Large intestine (tissue), 12 donors: ENCODE measurements at places on chromosomes 6 and 20.

GRCh38 chr6:136103763-136104311, 146.3 kb downstream of the MTFR2 start:
- H3K4me3 ChIP-seq = no peak overlapping the region
- H3K36me3 ChIP-seq = no peaks in the 10 kb centered on the region
- no peak overlapping the region for H3K27ac ChIP-seq

DNA sequence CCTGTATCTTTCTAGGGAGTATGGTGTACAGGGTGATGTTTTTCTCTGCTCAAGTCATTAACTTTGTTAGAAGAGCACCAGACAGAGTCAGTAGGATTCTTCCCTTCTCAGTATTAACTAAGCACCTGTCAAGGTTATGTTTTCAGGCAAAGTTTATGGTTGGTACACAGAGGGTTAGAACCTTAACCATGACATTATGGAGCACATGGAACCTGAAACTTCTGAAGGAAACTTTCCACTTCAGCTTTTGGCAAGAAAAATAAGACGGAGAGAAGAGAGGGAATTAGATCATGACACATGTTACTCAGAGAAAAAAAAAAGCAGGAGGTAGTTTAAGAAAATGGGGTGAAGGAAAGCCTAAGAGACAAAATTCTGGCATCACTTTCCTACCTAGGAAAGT, 112.9 kb upstream of the PDE7B start:
- no peaks in the 10 kb centered on the region for H3K36me3 ChIP-seq
- no peak overlapping the region for H3K4me3 ChIP-seq
- no peak for DNase-seq
- no peak overlapping the region for H3K27ac ChIP-seq

DNA sequence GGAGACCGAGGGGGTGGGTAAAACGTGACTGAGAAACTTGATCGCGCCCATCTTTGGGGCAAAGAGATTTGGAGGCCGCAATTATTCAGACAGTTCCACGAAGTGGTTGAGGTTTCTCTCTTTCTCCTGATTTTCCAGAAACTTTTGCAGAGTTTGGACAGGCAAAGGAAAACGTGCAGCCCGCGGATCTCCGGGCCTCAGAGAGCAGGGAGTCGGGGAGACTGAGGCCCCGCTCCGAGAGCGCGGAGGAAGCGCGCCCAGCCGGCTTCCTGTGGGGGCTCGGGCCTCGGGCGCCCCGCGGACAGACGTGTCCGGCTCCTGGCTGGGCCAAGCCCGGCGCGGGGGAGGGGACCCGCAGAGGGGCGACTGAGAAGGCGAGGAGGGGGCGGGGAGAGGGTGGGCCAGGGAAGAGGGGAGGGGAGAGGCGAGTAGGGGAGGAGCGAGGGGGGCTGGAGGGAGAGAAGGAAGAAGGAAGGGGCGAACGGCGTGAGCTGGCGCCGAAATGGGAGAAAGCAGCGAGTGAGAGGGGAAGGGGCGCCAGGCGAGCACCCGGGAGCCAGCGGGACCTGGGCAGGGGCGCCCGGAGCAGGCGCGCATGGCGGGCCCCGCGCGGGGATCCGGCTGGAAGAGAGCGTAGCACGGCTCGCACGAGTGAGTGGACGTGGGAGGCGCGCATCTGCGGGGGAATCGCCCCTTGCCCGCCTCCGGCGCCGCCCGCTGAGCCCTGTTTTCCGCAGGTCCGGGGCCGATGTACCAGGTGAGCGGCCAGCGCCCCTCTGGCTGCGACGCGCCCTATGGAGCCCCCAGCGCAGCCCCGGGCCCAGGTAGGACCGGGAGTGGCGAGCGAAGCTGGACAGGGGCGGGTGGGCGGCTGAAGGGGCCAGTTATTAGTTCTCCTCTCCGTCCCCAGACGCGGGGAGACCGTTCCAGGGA, at the start of gene MDFI:
Gene MDFI (plus strand): TSS at position 467 of the 933 bp plus-strand sequence. CDS start 282 bp downstream, at position 749.
- H3K4me1 ChIP-seq = peaks cover 13% of the 10 kb centered on the region
- DNase-seq = peak; percentile 30
- H3K27me3 ChIP-seq = peaks cover 59% of the 10 kb centered on the region
- peak within 1 kb of the TSS; percentile 74 for H3K27ac ChIP-seq
- peak within 1 kb of the TSS; percentile 46 for H3K4me3 ChIP-seq

- no peaks in the 10 kb centered on the region for H3K4me1 ChIP-seq
- no peak overlapping the region for H3K4me3 ChIP-seq
- DNase-seq = no peak
- no peak overlapping the region for H3K27ac ChIP-seq
- H3K36me3 ChIP-seq = no peaks in the 10 kb centered on the region
Observed at GRCh38 chr6:164832410-164832809, 477.0 kb downstream of the C6orf118 start.

GRCh38 chr6:71496722-71497033, 208.1 kb downstream of the OGFRL1 start:
- H3K27ac ChIP-seq = peak overlapping the region; percentile 10
- H3K4me3 ChIP-seq = no peak overlapping the region
- no peaks in the 10 kb centered on the region for H3K36me3 ChIP-seq
- H3K27me3 ChIP-seq = no peaks in the 10 kb centered on the region

DNA sequence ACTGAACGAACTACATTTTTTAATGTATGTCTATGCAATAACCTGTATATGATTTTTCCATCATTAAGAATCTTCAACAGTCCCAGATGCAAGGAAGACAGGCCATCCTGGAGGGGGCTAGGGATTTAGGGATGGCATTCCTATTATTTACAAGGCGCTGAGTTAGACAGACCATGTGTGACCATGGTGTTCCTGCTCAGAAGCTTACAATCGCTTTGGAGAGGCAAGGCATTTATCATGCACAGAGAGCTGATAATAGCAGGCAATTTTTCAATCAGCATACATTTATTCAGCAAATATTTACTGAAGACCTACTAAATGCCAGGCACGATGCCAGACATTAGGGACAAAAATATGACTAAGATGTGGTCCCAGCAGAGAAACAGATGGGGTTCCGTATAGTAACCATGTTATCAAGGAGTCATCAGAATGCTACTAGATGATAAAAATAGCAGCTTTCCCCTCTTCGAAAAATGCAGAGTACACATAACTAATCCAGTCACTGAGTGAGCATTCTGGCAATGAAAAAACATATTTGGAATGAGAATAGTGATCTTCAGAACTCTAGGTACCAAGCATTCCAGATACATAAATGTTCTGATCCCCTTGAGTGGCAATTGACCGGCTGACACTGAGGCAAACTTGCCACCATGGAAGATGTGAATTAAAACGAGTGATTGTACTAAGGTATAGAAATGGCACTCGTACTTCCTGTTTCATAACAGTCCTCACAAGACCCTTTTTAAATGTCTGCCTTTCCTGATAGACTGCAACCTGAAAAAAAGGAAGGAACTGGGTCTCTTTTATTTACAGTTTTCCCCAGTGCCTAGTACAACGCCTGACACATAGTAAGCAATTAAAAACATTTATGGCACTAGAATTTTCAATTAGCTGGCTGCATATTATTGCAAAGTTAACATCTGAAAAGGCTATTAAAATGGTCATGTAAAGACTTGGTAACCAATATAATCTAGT, 135.7 kb downstream of the ATXN1 start:
- no peaks in the 10 kb centered on the region for H3K27me3 ChIP-seq
- no peak overlapping the region for H3K27ac ChIP-seq
- no peak overlapping the region for H3K4me3 ChIP-seq
- H3K4me1 ChIP-seq = no peaks in the 10 kb centered on the region
- DNase-seq = no peak
- peaks cover 2% of the 10 kb centered on the region for H3K36me3 ChIP-seq

DNA sequence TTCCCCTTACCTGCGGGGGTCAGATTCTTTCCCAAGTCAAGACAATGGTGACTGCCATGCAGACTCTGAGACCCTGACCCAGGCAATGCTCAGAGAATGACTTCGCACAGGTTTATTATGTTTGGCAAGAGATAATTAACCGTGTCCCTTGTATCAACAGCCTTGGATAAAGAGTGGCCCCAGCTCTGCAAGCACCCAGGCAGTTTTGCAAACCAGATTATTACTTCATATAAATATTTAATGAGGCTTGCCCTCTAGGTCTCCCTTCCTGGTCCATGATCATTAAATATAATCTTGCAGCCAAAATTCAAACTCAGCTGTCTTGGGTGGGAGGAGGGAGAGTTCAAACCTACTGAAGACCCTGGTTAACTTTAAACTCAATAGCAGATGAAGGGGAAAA, 156.5 kb downstream of the ANKRD60 start:
- no peaks in the 10 kb centered on the region for H3K36me3 ChIP-seq
- H3K4me1 ChIP-seq = no peaks in the 10 kb centered on the region
- DNase-seq = no peak
- H3K27ac ChIP-seq = no peak overlapping the region

DNA sequence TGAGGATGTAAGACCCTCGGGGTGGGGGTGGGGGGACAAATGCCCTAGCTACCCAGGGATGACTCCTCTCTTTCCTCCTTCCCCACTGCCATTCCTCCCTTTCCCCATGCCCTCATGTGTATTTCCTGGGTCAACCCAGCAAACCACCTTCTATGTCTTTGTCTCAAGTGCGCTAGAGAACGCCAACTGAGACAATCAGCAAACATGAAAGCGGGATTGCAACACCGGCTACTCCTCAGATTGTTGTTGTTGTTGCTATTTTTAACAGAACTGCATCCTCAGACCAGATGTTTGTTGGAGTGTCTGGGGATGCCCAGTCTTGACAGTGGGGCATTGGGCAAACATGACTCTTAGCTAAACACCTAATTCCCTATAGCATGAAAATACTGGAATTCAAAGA, 39.3 kb upstream of the HIVEP1 start:
- no peaks in the 10 kb centered on the region for H3K36me3 ChIP-seq
- no peaks in the 10 kb centered on the region for H3K27me3 ChIP-seq
- no peak overlapping the region for H3K27ac ChIP-seq
- no peak overlapping the region for H3K4me3 ChIP-seq
- DNase-seq = no peak

DNA sequence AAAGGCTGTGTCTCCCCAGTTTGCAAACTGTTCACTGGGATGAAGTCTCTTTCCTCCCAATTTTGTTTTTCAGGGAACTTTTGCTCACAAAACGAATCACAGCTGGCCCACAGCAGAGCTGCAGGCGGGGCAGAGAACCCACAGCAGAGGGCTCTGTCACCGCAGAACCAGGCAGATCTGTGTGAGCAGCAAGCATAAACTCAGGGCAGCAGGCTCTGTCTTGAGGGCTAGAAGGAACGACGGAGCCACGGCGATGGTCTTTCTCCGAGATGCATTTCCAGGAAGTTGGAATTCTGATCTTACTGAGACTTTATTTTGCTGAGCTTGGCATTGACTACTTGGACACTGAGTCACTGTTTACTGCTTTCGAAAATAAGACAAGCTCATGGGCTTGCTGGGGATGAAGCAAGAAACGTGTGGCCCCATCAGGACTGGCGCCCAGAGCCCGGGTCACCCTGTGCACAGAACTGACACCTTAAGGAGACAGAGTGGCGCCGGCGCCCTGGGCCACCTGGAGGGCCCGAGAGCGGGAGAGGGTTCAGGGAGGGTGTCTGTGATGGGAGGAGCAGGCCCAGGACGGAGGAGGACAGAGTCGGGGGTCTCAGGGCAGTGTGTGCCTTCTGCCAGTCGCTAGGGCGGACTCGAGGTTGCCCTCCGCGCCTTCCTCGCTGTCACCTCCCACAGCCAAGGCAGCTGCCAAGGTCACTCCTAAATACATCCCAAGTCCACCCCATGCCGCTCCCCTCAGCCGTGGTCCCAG, 106.3 kb upstream of the NXT1 start:
- peaks cover under 1% of the 10 kb centered on the region for H3K27me3 ChIP-seq
- H3K27ac ChIP-seq = no peak overlapping the region
- H3K4me1 ChIP-seq = no peaks in the 10 kb centered on the region
- no peaks in the 10 kb centered on the region for H3K36me3 ChIP-seq
- H3K4me3 ChIP-seq = no peak overlapping the region

GRCh38 chr20:47744803-47745202, 40.5 kb downstream of the SULF2 start:
- no peak overlapping the region for H3K27ac ChIP-seq
- no peaks in the 10 kb centered on the region for H3K27me3 ChIP-seq
- no peak overlapping the region for H3K4me3 ChIP-seq
- peak; percentile 36 for DNase-seq
- no peaks in the 10 kb centered on the region for H3K4me1 ChIP-seq

- peaks cover 9% of the 10 kb centered on the region for H3K36me3 ChIP-seq
- no peaks in the 10 kb centered on the region for H3K27me3 ChIP-seq
- H3K4me1 ChIP-seq = no peaks in the 10 kb centered on the region
- no peak overlapping the region for H3K4me3 ChIP-seq
- no peak for DNase-seq
- H3K27ac ChIP-seq = no peak overlapping the region
Observed at GRCh38 chr6:152298055-152298647, 339.0 kb downstream of the SYNE1 start.

GRCh38 chr6:132041706-132042105, 90.5 kb upstream of the CCN2 start:
- no peaks in the 10 kb centered on the region for H3K27me3 ChIP-seq
- no peak overlapping the region for H3K4me3 ChIP-seq
- DNase-seq = no peak
- no peaks in the 10 kb centered on the region for H3K36me3 ChIP-seq
- H3K4me1 ChIP-seq = no peaks in the 10 kb centered on the region

GRCh38 chr20:63328718-63329275, 32.4 kb downstream of the CHRNA4 start:
- H3K4me1 ChIP-seq = peaks cover 3% of the 10 kb centered on the region
- no peaks in the 10 kb centered on the region for H3K36me3 ChIP-seq
- DNase-seq = no peak
- no peak overlapping the region for H3K4me3 ChIP-seq
- no peak overlapping the region for H3K27ac ChIP-seq
- H3K27me3 ChIP-seq = no peaks in the 10 kb centered on the region

DNA sequence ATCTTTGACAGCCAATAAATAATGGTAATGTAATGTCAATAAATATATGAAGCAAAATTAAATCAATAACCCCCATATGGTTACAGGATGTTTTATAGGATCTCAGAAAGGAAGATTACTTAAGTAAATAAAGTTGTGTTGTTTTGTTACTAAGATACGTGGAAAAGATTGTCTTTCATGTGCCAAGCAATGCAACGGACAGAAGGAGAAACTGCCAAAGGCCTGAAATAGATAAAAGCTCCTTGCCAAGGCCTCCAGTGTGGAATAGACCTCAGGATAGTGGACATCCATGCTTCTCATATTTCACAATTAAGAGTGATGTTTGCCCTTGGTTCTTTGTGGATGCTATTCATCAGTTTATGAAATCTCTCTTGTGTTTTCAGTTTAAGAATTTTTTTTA, 16.4 kb upstream of the FNDC1 start:
- no peak for DNase-seq
- no peaks in the 10 kb centered on the region for H3K4me1 ChIP-seq
- H3K27me3 ChIP-seq = peaks cover 6% of the 10 kb centered on the region

GRCh38 chr6:134553936-134554335, 236.0 kb upstream of the SGK1 start:
- no peaks in the 10 kb centered on the region for H3K4me1 ChIP-seq
- no peaks in the 10 kb centered on the region for H3K27me3 ChIP-seq
- no peak overlapping the region for H3K4me3 ChIP-seq
- H3K36me3 ChIP-seq = no peaks in the 10 kb centered on the region
- H3K27ac ChIP-seq = no peak overlapping the region

DNA sequence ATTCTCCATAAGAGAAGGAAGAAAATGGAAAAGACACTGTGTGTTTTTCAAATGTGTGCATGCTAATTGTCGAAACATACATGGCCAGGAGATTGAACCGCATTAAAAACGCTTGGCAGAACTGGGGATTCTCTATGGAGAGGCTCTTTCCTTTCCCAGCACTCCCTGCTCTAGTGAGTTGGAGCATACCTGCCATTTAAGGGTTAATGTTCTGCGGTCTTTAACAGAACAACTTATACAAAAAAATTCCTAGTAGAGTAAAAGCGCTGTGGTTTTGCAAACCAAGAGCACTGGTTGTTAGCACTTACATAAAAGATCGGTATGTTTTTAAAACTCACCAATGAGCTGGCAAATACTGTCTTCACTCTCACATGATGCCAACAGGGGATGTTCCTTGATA, 1.5 kb downstream of the TAGAP start:
- H3K36me3 ChIP-seq = no peaks in the 10 kb centered on the region
- H3K27ac ChIP-seq = no peak overlapping the region
- peaks cover 5% of the 10 kb centered on the region for H3K27me3 ChIP-seq
